ENCODE measurements at places on chromosomes 7 and 10.

DNA sequence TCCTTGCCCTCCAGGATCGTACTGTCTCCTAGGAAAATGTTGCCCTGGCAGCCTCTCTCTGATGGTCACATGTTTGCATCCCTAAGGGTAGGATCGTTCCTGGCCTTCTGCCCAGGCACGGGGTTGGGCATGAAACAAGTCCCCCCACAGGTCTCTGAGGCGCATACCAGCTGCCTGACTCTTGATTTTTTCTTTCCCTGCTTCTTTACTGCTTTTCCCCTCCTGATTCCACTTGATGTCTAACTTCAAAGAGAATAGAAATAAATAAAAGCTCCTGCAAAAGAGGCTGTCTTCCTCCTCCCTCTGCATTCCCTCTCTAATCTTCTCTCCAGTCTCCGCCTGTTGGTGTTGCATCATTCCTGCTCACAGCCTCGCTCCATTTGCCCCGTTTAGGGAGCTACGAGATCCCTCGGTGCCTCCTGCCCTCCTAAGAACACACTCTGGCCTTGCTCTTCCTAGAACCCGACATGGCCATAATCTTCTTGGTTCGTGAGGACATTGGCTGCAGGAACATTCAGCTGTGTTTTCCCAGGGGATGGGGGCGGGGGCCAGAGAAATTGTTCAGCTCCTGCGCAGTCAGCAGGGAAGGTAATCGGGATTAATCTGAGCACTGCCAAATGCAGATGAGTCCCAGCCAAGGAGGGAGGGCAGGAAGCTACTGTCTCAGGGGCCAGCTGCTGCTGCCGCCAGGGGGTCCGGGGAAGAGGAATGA lies 26.0 kb downstream of the LEP start:
- DNase-seq, result no peak

DNA sequence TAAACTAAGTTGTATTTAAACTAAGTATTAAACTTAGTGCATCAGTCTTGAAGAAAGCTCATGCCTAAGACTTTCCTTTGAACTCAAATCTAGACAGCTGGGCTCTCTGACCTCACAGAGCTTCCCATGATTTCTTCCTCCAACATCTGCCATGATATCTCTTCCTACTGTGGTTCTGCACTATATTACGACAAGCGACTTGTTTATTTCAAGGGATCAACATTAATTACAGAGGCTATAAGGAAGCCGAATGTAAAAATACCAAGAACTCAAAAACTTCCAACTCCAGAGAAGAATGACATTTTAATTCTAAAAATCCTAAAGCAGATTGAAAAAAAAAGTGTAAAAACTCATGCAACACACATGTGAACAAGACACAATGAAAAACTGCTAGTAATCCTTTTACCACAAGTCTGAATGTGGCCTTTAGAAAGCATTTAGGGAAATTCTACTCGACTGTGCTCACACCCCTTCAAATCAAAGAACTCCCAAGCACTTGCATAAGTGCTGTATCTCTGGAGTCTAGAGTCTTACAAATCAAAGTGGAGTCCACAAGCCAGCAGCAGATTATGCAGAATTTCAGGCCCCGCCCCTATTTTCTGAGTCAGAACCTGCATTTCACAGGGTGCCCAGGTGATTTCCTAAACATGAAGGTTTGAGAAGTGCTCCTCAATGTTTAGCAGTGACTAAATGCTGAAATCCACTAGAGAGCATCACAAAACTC lies 22.7 kb upstream of the WASHC2A start:
- DNase-seq, result no peak

GRCh38 chr10:98509745-98510144 lies 63.0 kb upstream of the HPS1 start:
- no peak for DNase-seq

DNA sequence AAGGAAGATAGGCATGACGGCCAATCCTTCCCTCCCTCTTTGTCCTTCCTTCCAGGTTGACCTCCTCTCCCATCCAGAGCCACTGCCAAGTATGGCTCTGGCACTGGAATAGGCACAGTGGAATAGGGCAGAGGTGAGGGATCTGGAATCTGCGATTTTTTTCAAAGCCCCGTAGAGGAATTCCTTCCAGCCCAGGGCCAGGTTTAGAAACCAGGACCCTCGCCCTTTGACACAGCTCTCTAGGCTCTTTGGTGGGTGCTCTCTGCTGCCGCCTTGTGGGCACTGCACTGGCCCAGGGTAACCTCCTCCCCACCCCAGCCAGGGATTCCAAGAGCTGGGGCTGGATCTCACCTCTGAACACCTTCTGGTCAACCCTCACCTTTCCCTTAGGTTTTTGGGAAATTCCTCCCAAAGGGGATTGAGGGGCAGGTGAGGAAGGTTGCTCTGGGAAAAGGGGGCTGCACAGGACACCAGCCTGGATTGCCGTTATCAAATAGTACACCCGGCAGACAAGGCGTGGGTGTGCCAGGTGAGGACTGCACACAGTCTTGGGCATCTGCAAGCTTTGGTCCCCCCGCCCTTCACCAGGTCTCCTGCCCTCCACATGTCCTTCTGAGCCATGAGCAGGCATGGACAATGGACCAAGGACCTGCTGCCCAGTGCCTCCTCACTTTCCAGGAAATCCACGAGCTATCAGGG lies 22.8 kb downstream of the C10orf105 start:
- peak; percentile 30 for DNase-seq

GRCh38 chr10:49213211-49213610 lies 25.0 kb upstream of the TMEM273 start:
- no peak for DNase-seq

DNA sequence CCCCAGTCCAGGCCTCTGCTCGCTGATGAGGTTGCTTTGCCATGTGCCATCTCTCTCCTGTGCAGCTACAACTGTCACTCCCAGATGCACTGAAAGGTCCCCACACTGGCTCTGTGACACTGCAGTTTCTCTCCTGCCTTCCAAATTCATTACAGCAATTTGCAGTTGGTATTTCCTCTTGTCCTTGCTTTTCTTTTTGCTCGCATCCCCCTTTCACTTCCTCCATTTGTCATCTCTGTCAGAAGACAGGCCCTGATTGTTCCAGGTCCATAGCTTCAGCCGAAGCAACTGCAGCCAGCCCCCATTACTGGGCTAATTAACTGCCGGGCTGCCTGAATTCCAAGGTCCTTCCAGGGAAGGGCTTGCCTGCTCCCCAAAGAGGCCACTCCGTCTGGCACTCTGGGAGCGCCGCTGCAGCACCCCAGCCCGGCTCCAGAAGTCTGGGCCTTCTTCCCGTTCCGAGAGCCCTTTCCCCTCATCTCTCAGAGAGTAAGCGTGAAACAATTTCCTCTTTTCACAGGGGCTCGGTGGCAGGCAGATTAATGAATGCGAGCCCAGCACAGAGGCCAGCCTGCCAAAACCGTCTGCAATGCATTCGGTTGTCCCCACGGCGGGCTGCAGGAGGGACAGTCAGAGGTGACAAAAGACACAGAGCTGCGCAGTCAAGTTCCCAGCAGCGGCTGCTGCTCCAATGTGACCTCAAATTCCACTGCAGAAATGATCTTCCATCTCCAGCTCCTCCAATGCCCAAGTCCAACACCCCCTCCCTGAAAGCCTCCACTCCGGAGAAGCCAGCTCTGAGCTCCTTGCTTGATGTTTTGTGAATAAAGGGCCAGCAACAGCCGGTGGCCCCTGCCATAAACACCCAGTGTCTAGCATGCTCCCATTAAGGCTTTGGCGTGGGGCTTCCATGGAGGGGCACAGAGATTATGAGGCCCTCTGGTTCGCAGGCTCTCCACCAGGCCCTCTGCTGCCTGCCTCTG lies 279.4 kb upstream of the HABP2 start:
- DNase-seq, result no peak

DNA sequence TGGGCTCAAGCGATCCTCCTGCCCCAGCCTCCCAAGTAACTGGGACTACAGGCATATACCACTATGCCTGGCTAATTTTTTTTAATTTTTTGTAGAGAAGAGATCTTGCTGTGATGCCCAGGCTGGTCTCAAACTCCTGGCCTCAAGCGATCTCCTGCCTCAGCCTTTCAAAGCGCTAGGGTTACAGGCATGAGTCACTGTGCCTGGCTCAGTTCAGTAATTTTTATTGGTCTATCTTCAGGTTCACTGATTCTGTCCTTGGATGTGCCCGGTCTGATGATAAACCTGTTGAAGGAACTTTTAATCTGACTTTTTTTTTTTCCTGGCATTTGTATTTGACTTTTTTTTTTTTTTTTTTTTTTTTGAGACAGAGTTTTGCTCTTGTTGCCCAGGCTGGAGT lies 40.1 kb upstream of the STRIP2 start:
- no peak for DNase-seq

DNA sequence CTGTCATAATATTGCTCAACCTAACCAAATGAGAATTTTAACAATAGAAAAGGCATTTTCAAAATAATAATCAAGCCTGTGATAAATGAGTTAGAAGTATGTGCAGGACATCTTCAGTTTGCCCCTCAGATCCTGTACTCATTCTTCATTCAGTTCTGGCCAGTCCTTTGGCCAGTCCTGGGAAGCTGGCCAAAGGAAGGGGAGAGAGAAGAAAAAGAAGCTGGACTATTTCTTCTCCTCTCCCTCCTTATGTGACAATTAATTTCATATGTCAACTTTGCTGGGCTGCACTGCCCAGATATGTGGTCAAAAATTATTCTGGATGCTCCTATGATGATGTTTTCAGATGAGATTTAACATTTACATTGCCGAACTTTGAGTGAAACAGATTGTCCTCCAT lies 31.6 kb upstream of the ITGB8 start:
- DNase-seq, result no peak

- no peak for DNase-seq
These were observed 4.5 kb downstream of the ZPBP start for GRCh38 chr7:50088463-50089129.

GRCh38 chr10:103612462-103613365 lies 119.2 kb downstream of the NEURL1 start:
- no peak for DNase-seq

- no peak for DNase-seq
These were observed 857 bp downstream of the MEOX2 start for GRCh38 chr7:15685358-15686294.

DNA sequence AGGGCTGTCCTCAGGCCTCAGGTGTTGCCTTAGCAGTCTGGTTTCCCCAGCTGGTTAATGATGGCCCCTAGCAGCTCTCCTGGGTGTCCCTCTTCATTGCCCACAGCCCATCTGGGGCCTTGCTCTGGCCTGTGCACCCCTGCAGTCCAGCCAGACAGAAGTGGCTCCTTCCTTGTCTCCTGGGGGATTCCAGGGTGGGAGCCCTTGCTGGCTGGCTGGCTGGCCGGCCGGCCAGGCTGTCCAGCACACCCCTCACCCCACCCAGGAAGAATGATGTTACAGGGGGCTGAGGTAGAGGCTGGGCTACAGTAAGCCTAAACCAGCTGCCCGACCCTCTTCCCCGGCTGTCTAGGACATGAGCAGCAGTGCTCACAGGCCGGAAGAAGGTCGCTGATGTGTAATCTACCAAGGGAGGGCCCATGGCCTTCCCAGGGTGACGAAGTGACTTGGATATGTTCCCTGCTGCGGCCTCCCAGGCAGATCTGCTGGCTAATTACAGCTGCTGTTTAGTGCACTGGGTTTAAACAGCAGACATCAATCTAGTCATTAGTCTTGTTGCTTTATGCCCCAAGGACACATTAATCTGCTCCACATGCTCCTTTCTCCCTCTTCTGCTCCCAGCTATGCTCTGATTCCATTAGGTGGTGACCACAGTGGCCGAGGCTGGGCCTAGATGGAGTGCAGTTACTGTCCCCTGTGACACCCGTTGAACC lies 53.8 kb upstream of the LRRC4 start:
- DNase-seq, result no peak

All from activated CD8-positive, alpha-beta memory T cell treated with anti-CD3 and anti-CD28 coated beads for 1 hour (primary cell).